HL-60 (cell line): ENCODE measurements at places on chromosomes 11 and 22.

DNA sequence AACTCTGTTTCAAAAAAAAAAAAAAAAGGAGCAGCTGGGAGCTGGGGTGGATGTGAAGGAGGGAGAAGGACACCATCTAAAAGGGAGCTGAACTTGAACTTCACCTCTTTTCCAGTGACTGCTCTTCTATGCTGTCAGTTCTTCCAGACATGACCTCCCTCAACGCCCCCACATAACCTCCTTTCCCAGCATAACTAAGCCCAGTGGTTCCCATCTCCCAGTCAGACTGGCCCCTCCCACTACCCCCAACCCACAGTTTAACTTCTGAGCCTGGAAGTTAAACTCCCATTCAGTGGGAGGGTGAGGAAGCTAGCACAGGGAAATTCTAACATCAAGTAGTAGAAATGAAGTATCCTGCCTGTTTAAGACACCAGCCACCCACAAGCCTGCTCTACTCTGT, 1.8 kb downstream of the ARHGAP1 start:
- DNase-seq, result no peak

DNA sequence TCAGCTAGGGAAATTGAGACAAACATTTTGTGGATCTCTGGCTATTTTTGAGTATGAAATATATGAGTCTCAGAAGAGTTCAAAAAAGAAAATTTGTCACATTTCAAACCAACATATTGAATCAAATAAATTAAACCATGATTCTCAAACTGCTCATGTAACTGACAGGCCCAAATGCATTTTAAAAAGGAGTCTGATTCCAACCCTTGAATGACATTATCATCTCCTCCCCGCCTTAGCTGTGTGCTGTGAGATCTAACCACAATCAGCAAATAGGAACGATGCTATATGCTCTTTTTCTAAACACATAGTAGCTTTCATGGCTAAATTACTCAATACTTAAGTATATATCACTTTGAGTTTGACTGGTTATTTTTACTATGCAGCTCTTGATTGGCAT, 57.1 kb downstream of the EFCAB6 start:
- DNase-seq, result no peak

DNA sequence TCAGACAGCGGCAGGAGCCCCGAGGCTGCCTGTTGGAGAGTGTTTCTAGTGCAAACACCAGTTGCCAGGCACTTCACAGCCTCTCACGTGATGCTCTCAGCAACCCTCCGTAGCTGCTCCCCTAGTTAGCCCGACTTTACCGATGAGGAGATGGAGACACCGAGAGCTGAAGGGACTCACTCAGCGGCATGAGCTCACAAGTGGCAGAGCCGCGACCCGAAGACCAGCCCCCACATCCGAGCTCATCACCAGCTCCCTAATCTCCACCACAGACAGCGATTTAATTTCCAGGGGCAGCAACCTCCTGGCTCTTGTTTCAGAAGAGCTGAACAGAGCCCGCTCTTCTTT, 28.7 kb upstream of the RTL6 start:
- no peak for DNase-seq

GRCh38 chr22:26812731-26813130, 155.3 kb downstream of the MIAT start:
- no peak for DNase-seq

DNA sequence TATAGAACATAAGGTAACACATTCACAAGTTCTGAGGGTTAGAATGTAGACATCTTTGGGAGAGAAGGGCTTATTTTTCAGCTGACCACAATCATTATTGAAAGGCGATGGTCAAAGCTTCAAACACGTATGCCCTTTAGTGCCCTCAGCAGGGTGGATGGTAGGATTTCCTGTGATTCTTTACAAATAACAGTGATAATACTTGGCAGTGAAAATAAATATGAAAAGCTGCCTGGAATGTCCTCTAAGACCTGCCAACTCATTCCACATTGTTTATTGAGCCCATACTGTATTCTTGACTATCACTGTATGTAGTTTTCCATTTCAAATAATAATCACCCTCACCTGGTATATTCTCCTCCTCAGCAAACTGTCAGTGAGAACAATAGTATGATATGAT, 13.7 kb upstream of the MPEG1 start:
- no peak for DNase-seq
